ENCODE measurements at places on chromosomes 1 and 21. TPM values are rescaled to one million over a fixed set of nuclear protein-coding genes. Genes with fewer than 3 reads are reported as not detected.

GRCh38 chr1:197042676-197043341 is 24.3 kb downstream of the F13B start:
- DNase-seq: no peak
- H3K36me3 ChIP-seq: no peaks in the 10 kb centered on the region
- no peak overlapping the region for H3K4me3 ChIP-seq
- no peak overlapping the region for H3K27ac ChIP-seq
- H3K4me1 ChIP-seq: no peaks in the 10 kb centered on the region
- no peaks in the 10 kb centered on the region for H3K27me3 ChIP-seq

Gene MXRA8
- 2.7 TPM for polyA plus RNA-seq

Gene UBASH3A
- polyA plus RNA-seq: 0.84 TPM

DNA sequence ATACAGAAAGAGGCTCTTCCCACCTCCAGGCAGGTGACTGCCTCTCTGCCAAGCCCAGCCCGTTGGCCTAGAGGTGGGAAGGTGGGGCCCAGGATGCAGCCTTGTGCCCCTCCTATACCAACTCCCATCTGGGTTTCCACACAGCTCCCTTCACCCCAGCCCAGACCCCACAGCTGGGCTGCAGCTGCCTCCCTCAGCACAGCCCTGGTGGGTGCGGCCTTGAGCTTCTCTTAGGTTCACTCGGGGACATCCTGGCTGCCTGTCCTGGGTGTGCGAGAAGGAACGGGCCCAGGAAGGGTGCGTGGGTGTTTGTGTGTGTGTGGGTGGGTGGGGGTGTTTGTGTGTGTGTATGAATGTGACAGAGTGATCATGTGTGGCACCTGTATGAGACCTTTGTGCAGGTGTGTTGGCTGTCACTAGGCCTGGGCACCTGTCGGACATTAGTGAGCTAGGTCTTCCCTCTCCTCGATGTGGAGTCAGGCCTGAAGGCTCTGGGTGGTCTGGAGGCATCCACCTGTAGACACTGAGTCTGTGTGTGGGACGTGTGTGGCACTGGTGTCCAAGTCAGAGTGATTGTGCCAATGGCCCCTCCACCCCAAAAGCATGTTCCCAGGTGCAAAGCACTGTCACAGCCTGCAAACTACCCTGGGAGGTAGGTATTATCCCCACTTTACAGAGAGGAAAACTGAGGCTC is 30.7 kb downstream of the FOXO6 start:
- H3K36me3 ChIP-seq: no peaks in the 10 kb centered on the region
- no peak for DNase-seq
- no peaks in the 10 kb centered on the region for H3K4me1 ChIP-seq
- no peak overlapping the region for H3K4me3 ChIP-seq
- no peak overlapping the region for H3K27ac ChIP-seq

Gene UTS2
- polyA plus RNA-seq: 0.33 TPM

GRCh38 chr21:17903029-17903806 is 84.1 kb upstream of the C21orf91 start:
- H3K27ac ChIP-seq: no peak overlapping the region
- H3K4me3 ChIP-seq: no peak overlapping the region
- H3K27me3 ChIP-seq: no peaks in the 10 kb centered on the region
- no peaks in the 10 kb centered on the region for H3K4me1 ChIP-seq

DNA sequence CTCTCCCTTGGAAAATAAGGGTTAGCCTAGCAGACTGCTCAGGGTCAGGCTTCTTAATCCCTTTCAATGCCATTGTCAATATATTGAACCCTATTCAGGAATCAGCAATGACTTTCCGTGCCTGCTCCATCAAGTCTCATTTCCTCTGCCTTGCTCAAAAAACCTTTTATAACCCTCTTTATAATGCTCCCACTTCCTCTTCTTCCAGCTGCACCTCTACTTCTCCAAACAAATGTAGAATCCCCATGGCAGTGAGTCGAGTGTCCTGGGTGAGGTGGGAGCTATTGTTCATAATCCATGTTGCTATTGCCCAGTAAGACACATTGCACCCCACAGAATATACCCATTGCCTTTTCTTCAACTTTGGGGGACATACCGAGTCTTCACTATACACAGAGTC is 58.6 kb downstream of the OLIG1 start:
- peaks cover 2% of the 10 kb centered on the region for H3K4me1 ChIP-seq
- no peak overlapping the region for H3K4me3 ChIP-seq
- no peak overlapping the region for H3K27ac ChIP-seq
- no peak for DNase-seq

GRCh38 chr1:230010603-230011332 is 56.3 kb upstream of the GALNT2 start:
- no peak for DNase-seq
- no peak overlapping the region for H3K4me3 ChIP-seq
- H3K36me3 ChIP-seq: no peaks in the 10 kb centered on the region
- no peak overlapping the region for H3K27ac ChIP-seq
- H3K27me3 ChIP-seq: no peaks in the 10 kb centered on the region

GRCh38 chr1:25494952-25495351 is 48.5 kb upstream of the LDLRAP1 start:
- no peaks in the 10 kb centered on the region for H3K4me1 ChIP-seq
- no peaks in the 10 kb centered on the region for H3K27me3 ChIP-seq
- H3K4me3 ChIP-seq: no peak overlapping the region
- H3K36me3 ChIP-seq: peaks cover 16% of the 10 kb centered on the region
- DNase-seq: no peak

Gene NBPF20
- polyA plus RNA-seq: 4.1 TPM

Gene SLC9C2
- 0.06 TPM for polyA plus RNA-seq

DNA sequence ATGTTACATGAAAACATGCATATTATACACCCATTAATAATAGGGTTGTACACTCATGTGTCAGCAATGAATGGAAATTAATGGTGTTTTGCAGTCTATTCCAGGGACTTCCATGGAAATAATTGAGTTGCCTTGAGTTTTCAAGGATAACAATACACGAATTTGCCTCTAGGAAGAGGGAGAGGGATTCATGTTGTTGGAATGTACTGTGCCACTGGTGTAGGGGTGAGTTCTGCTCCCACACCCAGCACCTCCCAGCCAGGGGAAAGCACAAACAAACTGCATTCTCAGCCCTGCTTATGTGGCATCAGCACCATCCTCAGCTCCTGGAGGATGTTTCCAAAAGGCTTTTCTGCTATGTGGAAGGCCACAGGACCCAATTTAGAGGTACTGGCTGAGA is 57.8 kb downstream of the BCAR3 start:
- H3K36me3 ChIP-seq: no peaks in the 10 kb centered on the region
- H3K4me3 ChIP-seq: no peak overlapping the region
- DNase-seq: no peak
- no peaks in the 10 kb centered on the region for H3K27me3 ChIP-seq
- no peak overlapping the region for H3K27ac ChIP-seq

GRCh38 chr1:21284206-21285054 is 5.8 kb downstream of the ECE1 start:
- no peak overlapping the region for H3K27ac ChIP-seq
- H3K4me1 ChIP-seq: peaks cover 42% of the 10 kb centered on the region
- peaks cover 44% of the 10 kb centered on the region for H3K36me3 ChIP-seq

Gene ACTN2
- polyA plus RNA-seq: 12.2 TPM

DNA sequence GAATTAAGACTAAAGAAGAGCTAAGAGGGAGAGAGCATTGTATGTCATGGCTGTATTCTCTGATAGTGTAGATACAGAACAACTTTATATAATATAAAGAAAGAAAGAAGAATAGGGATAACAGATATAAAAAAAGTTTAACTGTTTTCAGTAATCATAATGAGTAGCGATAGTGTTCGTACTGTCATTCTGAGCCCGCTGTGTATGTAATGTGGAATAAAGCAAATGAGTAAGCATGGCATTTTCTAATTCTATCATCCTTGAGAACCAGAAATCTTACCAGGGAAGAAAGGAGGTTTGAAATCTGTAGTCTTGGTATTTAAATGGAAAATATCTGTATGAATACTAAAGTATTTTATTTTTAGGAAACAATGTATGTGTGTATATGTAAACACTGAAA is 46.7 kb upstream of the SSX2IP start:
- H3K4me1 ChIP-seq: no peaks in the 10 kb centered on the region
- H3K4me3 ChIP-seq: no peak overlapping the region
- H3K36me3 ChIP-seq: no peaks in the 10 kb centered on the region
- H3K27ac ChIP-seq: no peak overlapping the region

DNA sequence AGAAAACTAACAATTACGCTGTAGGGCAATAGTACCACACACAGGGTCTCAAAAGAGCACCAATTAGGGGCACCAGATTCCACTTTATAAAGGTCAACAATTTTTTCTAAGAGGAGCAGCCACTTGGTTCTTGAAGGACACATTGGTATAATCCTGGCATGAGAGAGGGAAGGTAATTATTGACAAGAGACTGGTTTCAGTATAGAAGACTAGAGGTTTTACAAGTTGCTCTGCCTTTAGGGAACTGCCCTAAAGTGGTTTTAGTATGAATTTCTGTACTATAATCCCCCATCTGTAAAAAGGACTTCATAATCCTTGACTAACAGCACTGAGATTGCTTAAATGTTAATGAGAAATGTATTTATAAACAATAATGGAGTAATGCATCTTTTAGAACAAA is 648.5 kb upstream of the PTBP2 start:
- no peaks in the 10 kb centered on the region for H3K4me1 ChIP-seq
- DNase-seq: no peak
- H3K36me3 ChIP-seq: no peaks in the 10 kb centered on the region
- H3K4me3 ChIP-seq: no peak overlapping the region
- no peak overlapping the region for H3K27ac ChIP-seq

GRCh38 chr1:153348511-153349362 is at the start of gene PGLYRP4:
Gene PGLYRP4, minus strand, starts transcription at chr1:153348841. Its CDS starts 909 bp downstream, at chr1:153347932.
- H3K27me3 ChIP-seq: no peaks in the 10 kb centered on the region
- no peaks in the 10 kb centered on the region for H3K36me3 ChIP-seq
- no peak within 1 kb of the TSS for H3K4me3 ChIP-seq
- peak; percentile 57 for DNase-seq
- H3K4me1 ChIP-seq: no peaks in the 10 kb centered on the region

Gene KIAA0040
- polyA plus RNA-seq: 15.2 TPM

- no peak overlapping the region for H3K4me3 ChIP-seq
- H3K27ac ChIP-seq: no peak overlapping the region
- DNase-seq: no peak
- no peaks in the 10 kb centered on the region for H3K4me1 ChIP-seq
- no peaks in the 10 kb centered on the region for H3K36me3 ChIP-seq
Measured at GRCh38 chr1:229880271-229881170, 186.5 kb upstream of the GALNT2 start.

DNA sequence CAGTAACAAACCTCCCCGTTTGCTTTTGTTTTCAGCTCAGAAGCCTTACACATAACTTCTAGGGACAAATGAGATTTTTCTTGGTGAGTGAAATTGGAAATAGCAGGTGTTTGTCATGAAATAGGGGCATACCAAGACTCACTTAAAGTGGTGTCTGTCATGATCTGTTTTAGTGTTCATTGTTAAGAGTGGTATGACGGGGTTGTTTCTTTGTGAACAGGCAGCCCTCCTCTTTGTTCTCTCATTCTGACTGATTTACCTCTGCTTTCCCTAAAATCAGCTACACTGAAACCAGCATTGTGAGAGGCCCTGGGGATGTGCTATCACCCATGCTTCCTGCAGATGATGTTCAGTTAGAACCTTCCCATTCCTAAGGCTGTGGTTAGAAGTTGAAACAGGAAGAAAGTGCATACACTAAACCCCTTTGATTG is 2.5 kb upstream of the ERO1B start:
- DNase-seq: no peak
- H3K4me1 ChIP-seq: no peaks in the 10 kb centered on the region
- H3K4me3 ChIP-seq: no peak overlapping the region
- H3K27ac ChIP-seq: no peak overlapping the region
- H3K27me3 ChIP-seq: no peaks in the 10 kb centered on the region

DNA sequence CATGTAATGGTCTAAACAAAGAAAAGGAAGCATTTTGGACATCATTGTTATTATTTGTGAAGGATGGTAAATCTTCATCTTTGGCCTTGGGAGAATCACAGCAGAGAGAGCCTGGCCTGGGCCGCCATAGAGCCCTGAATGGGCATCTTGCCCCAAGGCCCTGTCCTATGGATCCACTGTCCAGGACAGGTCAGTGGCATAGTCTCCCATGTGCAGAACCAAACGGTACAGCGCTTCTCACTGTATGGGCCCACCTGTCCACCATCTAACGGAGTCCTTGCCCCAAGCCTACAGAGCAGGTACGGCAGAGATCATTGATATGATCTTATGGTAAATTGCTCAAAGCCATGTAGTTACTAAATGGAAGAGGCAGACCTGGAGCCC is 185.7 kb downstream of the FOXD2 start:
- no peaks in the 10 kb centered on the region for H3K36me3 ChIP-seq
- H3K27ac ChIP-seq: no peak overlapping the region
- no peak for DNase-seq
- H3K4me3 ChIP-seq: no peak overlapping the region
- H3K27me3 ChIP-seq: no peaks in the 10 kb centered on the region

- DNase-seq: no peak
- no peaks in the 10 kb centered on the region for H3K27me3 ChIP-seq
- H3K27ac ChIP-seq: no peak overlapping the region
- no peak overlapping the region for H3K4me3 ChIP-seq
Measured at GRCh38 chr1:215458104-215458503, 109.0 kb upstream of the KCTD3 start.
